Activated naive CD4-positive, alpha-beta T cell treated with anti-CD3 and anti-CD28 coated beads, Interleukin-2, amount 50 U/mL, for 16 hours (primary cell): ENCODE measurements at places on chromosomes 13 and 19.

GRCh38 chr19:35718345-35719041, 690 bp downstream of the KMT2B start:
- peak; percentile 55 for DNase-seq

DNA sequence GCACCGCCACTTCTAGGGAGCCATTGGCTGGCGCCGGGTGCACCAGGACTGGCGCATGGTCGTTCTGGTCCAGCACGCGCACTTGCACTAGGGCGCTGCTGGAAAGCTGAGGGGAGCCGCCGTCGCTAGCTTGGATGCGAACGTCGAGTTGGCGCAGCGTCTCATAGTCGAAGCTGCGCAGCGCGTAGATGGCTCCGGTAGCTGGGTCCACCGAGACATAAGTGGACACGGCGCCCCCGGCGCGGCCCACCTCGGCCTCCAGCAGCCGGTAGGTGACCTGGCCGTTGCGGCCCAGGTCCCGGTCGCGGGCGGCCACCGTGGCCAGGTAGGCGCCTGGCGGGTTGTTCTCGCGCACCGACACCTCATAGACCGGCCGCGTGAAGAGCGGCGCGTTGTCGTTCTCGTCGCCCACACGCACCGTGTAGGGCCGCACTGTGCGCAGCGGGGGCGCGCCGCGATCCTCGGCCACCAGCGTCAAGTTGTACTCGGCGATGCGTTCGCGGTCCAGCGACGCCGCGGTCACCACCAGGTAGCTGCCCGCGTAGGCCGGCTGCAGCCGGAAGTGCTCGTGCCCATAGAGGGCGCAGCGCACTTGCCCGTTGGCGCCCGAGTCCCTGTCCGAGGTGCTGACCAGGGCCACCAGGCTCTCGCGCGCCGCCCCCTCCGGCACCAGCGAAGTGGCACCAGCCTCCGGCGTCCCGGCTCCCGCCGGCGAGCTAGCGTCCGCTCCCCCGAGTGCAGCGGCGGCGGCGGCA, 1.7 kb downstream of the PCDH8 start:
- no peak for DNase-seq

GRCh38 chr19:31500946-31501345, 151.7 kb upstream of the TSHZ3 start:
- DNase-seq, result no peak

GRCh38 chr19:53868091-53868891, 608 bp downstream of the MYADM start:
- DNase-seq, result peak; percentile 24

GRCh38 chr13:24270639-24271141, 38.7 kb upstream of the C1QTNF9 start:
- DNase-seq, result peak; percentile 48

- DNase-seq, result no peak
Observed at GRCh38 chr13:41054919-41055619, 6.2 kb upstream of the WBP4 start.

DNA sequence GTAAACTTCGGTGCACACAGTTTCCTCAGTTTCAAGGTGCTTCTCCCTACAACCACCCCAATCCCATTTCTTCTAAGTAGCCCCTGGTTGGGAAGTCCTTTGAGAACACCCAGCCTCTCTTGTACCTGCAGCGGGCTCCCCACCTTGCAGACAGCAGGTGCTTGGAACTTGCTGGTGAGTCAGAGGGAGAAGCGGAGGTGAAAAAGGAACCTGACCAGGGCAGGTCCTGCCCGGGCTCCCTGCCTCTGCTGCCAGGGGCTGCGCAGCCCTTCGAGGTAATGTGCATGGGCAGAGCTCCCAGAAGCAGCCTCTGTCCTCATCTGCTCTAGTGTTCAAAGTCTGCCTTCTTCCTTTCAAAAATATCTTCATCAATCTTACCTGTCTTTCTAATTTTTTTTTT, 274.0 kb upstream of the SOX1 start:
- no peak for DNase-seq

GRCh38 chr19:47437500-47437899, 18.2 kb upstream of the MEIS3 start:
- no peak for DNase-seq

DNA sequence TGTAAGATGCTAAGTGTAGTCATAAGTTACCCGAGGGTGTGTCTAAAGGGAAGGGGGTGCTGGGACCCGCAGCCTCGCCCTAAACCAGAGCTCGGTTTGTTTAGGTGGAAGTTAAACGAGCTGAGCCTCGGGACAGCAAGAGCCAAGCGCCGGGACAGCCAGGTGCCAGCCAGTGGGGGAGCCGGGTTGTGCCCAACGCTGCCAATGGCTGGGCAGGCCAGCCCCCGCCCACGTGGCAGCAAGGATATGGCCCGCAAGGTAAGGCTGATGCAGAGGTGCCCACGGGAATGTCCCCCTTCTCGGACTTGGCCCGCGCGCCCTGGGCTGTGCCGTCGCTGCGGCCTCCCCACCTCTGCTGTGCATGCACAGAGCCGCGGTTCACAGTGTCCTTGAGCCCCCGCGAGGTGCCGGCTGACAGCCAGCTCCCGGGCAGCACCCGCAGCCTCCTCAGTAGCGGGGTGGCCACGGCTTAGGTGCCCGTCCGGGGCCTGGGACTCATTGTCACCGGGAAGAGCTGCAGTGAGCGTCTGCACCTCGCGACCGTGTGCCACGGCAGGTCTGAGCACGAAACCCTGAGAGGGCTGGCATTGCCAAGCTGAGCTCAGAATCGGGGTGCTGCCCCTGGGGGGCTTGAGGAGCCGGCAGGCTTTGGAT, 9.3 kb upstream of the RPS15 start:
- no peak for DNase-seq
